ENCODE measurements at places on chromosomes 1 and 21.

GRCh38 chr1:240491156-240491555 is 120.8 kb downstream of the GREM2 start:
- DNase-seq, result peak; percentile 28

- DNase-seq, result peak; percentile 83
Observed at GRCh38 chr1:151145304-151146071, 943 bp downstream of the SEMA6C start.

- no peak for DNase-seq
Observed at GRCh38 chr1:175960169-175960568, 216.8 kb upstream of the TNR start.

GRCh38 chr1:206445116-206445515 is 25.2 kb upstream of the IKBKE start:
- DNase-seq, result no peak

DNA sequence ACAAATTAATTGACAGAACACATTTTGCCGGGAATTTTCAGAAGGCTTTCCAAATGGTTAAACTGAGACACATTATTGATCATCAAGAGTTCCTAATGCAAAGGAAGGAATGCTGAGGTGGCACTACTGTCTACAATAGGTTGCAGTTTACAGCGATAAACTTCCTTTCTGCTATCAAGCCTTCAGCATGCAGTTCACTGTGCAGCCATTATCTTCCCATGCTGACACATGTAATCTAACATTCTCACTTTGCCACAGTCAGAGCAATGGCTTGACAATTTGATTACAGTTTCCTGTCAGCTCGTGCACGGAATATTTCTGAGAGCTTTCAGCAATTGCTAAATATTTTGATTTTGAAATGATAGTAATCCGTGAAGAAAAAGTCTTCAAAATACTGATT is 166.9 kb upstream of the PRMT6 start:
- DNase-seq, result no peak

- DNase-seq, result no peak
Observed at GRCh38 chr1:52204696-52205095, 62.8 kb downstream of the ZFYVE9 start.

GRCh38 chr1:85816606-85817005 is 108.4 kb upstream of the ZNHIT6 start:
- no peak for DNase-seq
